Activated T-cell treated with anti-CD3 and anti-CD28 coated beads, Interleukin-2, amount 50 U/mL, for 1 hour (primary cell): ENCODE measurements at places on chromosomes 16 and 17.
A peak's percentile ranks its signal among the peaks of the same experiment; 100 is the strongest.

DNA sequence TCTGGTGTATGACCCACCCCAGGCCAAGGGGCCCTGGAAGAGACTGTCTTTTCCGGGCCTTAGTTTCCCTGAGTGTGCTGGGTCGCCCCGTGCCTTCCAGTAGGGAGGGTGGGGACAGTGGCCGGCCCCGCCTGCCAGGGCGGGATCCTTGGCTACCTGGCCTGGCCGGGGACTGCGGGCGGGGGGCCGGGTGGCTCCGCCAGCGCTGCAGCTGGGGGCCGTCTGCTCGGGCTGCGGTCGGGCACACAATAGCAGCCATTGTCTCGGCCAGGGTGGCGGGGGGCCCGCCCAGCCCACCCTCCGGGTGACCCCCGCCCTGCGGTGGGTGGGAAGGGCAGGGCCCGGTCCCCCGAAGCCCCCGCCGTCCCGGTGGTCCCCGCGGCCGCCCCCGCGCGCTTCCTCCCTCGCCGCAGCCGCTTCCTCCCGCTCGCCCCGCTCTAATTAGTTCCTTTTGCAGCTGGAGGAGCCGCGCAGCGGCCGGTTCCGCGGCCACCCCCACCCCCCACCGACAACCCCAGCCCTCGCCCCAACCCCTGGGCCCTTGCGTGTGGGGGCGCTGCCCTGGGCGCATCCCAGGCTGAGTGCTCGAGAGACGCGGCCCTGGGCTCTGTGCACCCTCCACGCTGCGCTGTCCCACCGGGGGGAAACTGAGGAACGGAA, 11.6 kb downstream of the GLIS2 start:
- DNase-seq, result no peak

- no peak for DNase-seq
Measured at GRCh38 chr17:76657505-76658241, 14.1 kb upstream of the ST6GALNAC1 start.

- DNase-seq, result no peak
Measured at GRCh38 chr16:73019457-73020362, 28.2 kb downstream of the ZFHX3 start.

- no peak for DNase-seq
Measured at GRCh38 chr17:59406808-59407381, 75.4 kb downstream of the YPEL2 start.

DNA sequence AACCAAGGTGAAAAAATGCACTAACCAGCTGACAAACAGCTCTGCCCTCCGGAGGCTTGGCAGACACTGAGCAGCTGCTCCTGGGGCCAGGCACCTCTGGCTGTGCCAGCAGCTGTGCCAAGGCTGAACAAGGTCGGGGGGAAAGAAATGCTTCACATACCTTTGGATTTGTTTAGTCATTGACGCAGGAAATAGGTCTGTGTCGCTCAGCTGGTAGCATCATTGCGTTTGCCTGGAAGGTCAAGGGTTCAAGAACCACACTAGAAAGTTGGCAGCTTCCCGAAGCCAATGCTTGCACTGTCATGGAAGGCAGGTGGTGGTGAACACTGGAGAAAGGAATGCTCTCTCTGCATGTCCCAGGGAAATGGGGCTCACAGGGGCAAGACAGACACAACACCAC, 63.5 kb downstream of the PCTP start:
- DNase-seq, result no peak

DNA sequence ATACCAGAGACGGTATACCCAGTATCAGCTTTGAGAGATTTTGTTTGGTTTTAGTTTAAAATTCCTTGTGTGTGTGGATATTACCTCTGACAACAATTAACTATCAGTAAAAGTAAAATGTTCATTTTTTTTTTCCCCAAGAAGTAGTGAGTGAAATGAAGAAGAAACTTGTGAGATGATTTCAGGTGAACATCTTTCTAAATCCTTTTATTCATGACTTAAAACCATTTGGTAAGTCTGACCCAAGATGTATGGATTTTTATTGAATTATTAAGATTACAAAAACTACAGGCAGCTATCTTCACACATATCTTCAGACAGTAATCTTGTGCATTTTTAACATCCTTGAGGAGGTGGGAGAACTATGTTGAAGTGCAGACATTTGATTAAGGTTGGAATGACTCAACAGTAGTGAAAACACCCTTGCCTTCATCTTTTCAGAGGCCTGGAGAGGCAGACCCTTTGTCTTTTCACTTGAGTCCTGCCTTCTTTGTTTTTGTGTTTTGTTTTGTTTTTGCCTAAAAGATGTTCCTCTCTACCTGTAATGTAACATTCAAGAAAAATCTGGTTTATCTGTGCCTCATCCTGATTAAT, 240.3 kb upstream of the TBX2 start:
- DNase-seq, result no peak

GRCh38 chr16:29024278-29024677, 39.4 kb downstream of the LAT start:
- no peak for DNase-seq

DNA sequence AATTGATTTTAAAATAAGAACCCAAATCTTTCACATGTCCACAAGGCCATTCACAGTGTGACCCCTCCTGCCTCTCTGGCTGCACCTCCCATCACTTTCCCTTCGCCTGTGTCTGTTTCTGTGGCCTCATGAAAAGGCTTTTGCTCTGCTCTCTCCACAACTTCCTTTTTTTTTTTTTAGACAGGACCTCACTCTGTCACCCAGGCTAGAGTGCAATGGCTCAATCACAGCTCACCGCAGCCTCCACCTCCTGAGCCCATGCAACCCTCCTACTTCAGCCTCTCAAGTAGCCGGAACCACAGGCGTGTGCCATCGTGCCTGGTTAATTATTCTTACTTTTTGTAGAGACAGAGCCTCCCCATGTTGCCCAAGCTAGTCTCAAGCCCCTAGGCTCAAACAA, 197.1 kb downstream of the ABCC12 start:
- no peak for DNase-seq

GRCh38 chr17:8785547-8786413, 13.4 kb downstream of the MFSD6L start:
- DNase-seq, result peak; percentile 69

GRCh38 chr16:68488554-68488953, 40.2 kb upstream of the SMPD3 start:
- no peak for DNase-seq

GRCh38 chr17:17109256-17109655, 67.0 kb downstream of the MPRIP start:
- DNase-seq, result no peak

DNA sequence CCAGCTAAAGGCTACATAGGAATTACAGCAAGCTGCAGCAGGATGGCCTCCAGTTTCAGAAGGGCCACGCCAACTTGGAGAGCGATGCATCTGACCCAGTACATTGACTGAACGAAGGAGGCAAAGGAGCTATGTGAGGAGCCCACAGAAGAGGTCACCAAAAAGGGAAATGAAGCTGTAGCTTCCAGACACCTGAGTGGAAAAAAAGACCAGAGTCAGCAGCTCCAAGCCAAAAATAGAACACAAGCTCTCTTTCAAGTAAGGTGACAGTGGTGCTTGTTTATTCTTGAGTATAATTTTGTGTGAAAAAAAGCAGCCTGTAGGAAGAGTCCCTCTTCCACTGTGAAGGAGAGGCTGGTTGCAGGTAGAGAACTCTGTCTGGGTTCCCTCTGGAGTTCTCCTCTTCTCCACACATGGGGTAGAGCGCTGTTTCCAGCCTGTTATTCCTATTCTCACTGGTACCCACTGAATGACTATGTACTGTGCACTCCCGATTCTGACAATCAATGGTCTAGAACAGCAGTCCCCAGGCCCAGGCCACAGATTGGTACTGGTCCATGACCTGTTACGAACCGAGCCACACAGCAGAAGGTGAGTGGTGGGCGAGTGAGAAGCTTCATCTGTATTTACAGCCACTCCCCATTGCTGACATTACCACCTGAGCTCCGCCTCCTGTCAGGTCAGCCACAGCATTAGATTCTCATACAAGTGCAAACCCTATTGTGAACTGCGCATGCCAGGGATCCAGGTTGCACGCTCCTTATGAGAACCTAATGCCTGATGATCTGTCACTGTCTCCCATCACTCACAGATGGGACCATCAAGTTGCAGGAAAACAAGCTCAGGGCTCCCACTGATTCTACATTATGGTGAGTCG, 15.1 kb downstream of the CCL4 start:
- no peak for DNase-seq

DNA sequence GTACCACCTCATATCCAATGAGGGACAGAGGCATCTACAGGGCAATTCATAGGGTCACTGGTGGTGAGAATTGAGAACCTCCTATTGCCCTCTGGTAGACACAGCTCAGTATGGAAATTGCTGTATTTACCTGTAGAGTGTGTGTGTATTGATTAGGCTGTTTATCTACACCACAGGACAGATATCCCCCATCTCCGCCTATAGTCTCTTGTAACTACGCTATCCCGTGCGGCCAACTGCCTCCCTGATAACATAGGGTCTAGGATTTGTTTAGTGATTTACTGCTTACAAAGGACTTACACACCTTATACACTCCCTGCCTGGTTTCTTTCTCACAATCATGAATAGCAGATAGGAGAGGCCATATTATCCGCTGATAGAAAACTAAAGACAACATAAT, 1.7 kb upstream of the STAT3 start:
- DNase-seq, result no peak

DNA sequence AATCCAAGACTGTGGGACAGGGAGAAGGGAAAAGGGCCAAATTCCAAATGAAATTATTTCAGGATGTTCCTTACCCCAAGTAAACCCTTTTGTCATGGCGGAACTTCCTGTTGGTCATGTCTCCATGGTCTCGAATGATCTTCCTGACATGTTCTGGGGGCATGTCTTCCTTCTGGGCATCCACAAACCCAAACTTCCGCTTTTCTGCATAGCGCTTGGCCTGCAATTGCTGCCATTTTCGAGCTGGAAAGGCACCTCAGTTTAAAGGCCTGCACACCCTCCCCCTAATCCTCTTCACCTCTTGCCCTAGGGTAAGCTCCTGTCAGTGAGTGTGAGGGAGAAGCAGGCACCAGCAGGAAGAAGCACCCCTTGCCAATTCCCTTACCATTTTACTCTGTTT, 1.2 kb downstream of the PRPF8 start:
- no peak for DNase-seq

DNA sequence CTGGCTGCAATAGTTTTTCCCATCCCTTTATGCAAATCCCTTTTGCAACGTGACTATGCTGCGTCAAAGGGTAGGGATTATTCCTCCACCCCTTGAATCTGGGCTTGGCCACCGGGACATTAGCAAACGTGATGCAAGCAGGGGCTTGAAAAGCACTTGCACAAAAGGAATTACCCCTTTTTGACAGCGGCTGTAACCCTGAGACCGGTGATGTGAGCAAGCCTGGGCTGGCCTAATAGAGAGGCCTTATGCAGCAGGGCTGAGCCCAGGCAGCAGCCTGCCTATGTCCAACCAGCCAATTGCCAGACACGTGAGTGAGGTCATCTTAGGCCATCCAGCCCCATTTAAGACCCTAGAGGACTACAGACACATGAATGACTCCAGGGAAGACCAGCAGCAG, 30.4 kb upstream of the PAFAH1B1 start:
- DNase-seq, result no peak
